ENCODE measurements at places on chromosomes 5 and 9.
A peak's percentile ranks its signal among the peaks of the same experiment; 100 is the strongest.

- H3K36me3 ChIP-seq, result no peaks in the 10 kb centered on the region
- peaks cover 60% of the 10 kb centered on the region for H3K4me1 ChIP-seq
- H3K27me3 ChIP-seq, result no peaks in the 10 kb centered on the region
Observed at GRCh38 chr9:99184110-99184474, 37.6 kb downstream of the ALG2 start.

DNA sequence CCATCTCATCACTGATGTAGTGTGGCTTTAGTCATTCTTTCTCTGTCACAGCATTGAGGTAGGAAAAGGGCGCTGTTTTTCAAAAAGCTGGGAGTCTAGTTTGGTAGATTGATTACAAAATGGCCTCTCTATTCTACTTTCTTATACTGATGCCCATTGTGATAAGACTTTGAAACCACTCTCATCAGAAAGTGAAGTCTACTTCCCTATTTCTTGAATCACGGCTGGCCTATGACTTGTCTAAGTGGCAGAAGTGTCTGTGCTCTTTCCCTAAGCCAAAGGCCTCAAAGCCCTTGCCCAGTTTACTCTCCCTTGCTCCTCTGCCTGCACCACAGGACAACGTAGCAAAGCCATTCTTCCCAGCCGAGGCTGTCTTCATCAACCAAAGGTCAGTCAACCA lies 83.0 kb upstream of the IL33 start:
- H3K36me3 ChIP-seq, result peaks cover 1% of the 10 kb centered on the region
- H3K27ac ChIP-seq, result no peak overlapping the region
- no peak overlapping the region for H3K4me3 ChIP-seq
- no peak for DNase-seq

- no peaks in the 10 kb centered on the region for H3K4me1 ChIP-seq
- peaks cover 20% of the 10 kb centered on the region for H3K27me3 ChIP-seq
- H3K27ac ChIP-seq, result no peak overlapping the region
Observed at GRCh38 chr5:156641686-156642085, 208.4 kb upstream of the PPP1R2B start.

DNA sequence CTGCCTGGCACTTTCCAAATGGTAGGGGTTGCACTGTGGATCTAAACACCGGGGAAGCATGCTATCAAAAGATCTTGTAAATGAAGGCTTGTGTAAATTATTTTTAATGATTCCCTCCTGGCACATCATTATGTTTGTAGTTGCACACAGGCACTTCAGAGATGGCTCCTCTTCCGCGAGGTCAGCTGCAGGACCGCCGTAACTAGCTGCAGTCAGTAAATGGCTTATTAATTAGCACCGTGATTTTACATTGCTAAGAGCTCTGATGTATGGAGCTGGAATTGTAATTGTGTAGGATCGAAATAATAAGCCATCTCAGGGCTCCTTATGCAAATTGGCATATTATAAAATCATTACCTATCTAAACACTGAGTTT lies 397.6 kb upstream of the IRX1 start:
- DNase-seq, result no peak
- peaks cover 5% of the 10 kb centered on the region for H3K4me1 ChIP-seq
- peaks cover 19% of the 10 kb centered on the region for H3K27me3 ChIP-seq
- no peak overlapping the region for H3K4me3 ChIP-seq

GRCh38 chr9:15501803-15502202 lies 9.0 kb downstream of the PSIP1 start:
- no peak overlapping the region for H3K27ac ChIP-seq
- H3K4me1 ChIP-seq, result peaks cover 45% of the 10 kb centered on the region
- H3K27me3 ChIP-seq, result no peaks in the 10 kb centered on the region
- DNase-seq, result no peak
- no peak overlapping the region for H3K4me3 ChIP-seq
- H3K36me3 ChIP-seq, result peaks cover 55% of the 10 kb centered on the region

DNA sequence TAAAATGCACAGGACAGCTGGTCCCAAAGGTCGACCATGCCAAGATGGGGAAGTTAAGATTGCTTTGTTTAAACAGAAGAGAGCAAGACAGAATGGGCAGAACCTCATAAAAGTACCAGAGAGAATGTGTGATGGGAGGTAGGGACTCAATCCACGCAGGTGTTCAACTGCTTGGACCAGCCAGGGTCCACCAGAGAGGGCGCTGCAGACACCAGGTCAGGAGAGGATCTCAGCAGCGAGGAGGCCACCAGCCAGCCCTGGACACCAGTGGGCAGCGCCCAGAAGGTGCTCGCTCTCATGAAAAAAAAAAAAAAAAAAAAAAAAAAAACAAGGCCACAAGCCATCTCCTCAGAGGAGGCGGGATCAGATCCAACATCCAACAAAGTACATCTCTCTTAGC lies 81.8 kb downstream of the SHC3 start:
- peaks cover 20% of the 10 kb centered on the region for H3K27me3 ChIP-seq
- H3K4me1 ChIP-seq, result no peaks in the 10 kb centered on the region
- DNase-seq, result no peak
- no peak overlapping the region for H3K4me3 ChIP-seq

DNA sequence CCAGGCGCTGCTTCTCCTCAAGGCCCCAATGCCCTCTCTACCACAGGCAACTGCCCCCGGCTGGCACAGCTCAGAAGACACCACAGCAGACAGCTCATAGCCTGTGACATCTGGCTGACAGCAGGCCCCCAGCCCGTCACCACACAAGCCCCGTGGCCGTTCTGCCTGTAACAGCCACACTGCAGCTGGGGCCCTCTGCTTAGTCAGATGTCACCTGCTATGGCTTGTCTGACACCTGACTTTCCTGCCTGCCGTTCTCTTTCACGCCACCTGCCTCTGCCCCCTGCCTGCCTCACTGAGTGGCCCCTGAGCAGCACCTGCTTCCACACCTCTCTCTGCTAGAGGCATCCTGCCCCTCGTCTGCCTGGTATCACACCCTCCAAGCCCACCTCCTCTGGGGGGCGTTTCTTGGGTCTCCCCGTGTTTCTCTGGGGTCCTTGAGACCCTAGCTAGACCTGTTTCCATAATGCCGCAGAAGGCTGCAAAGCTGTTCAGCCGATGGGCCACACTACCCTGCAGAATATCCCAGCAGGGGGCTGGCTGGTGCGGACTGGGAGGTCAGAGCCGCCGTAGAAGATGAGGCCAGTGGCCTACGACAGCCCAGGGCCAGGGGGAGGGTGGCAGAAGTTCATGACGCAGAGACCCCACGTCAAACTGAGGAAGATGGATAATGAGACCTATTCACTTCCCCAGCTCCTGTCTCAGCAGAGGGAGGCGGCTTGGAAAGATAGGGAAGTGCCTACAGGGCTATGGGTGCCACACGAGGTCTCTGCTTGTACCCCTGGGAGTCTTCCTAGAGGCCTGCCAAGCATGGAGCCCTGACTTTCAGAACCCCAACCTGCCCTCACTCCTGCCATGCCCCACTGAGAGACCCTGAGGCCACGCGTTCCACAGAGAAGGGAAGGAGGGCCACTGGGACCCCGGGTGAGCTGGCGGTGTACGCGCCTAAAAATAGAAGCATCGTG lies 95.1 kb downstream of the ZNF354C start:
- no peaks in the 10 kb centered on the region for H3K27me3 ChIP-seq
- H3K36me3 ChIP-seq, result no peaks in the 10 kb centered on the region
- no peak for DNase-seq
- H3K27ac ChIP-seq, result no peak overlapping the region
- H3K4me3 ChIP-seq, result no peak overlapping the region

GRCh38 chr5:32283061-32283460 lies 29.7 kb downstream of the MTMR12 start:
- DNase-seq, result no peak
- H3K4me3 ChIP-seq, result no peak overlapping the region
- no peaks in the 10 kb centered on the region for H3K27me3 ChIP-seq
- no peak overlapping the region for H3K27ac ChIP-seq
- H3K36me3 ChIP-seq, result peaks cover 21% of the 10 kb centered on the region

DNA sequence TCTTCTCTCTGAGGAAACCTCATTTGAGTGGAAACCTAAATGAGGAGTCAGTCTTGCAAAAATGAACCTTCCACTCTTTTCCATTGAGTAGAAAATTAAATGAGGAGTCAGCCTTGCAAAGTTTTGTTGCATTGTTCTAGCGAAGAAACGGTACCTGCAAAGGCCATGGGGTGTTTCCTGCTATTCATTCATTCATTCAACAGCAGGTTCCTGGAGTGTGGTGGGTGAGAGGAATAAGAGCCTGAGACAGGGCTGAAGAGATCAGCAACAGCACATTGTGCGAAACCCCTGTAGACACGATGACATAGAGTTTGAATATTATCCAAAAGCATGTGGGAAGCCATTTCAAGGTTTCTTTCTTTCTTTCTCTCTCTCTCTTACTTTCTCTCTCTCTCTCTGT lies 14.6 kb upstream of the SETX start:
- H3K4me1 ChIP-seq, result peaks cover 15% of the 10 kb centered on the region
- peaks cover 5% of the 10 kb centered on the region for H3K36me3 ChIP-seq
- DNase-seq, result no peak
- no peaks in the 10 kb centered on the region for H3K27me3 ChIP-seq
- H3K4me3 ChIP-seq, result no peak overlapping the region
- no peak overlapping the region for H3K27ac ChIP-seq

DNA sequence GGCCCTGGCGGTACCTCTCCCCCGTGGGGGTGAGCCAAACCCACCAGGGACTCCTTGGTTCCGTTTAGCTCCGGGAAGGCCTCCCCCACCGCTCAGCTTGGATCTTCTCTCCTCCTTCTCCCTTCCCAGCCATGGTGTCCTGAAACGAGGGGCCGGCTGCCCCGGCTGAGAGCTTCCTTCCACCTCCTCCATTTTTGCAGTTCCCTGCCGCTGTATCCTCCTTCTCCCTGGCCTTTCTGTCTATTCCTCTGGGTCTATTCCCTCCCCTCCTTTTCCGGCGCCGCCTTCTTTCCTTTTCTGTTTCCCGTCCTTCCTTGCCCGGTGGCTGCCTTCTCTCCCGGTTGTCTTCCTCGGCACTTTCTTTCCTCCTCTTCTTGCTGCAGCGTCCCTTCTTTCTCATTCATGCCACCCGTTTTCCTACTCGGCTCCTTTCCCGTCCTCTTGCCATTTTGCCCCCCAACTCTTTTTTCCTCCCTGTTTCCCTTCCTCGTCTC lies 110.4 kb downstream of the LIFR start:
- H3K4me1 ChIP-seq, result no peaks in the 10 kb centered on the region
- no peaks in the 10 kb centered on the region for H3K36me3 ChIP-seq
- H3K4me3 ChIP-seq, result no peak overlapping the region
- H3K27me3 ChIP-seq, result peaks cover 66% of the 10 kb centered on the region
- H3K27ac ChIP-seq, result no peak overlapping the region
- DNase-seq, result no peak

GRCh38 chr9:98974994-98975712 lies 31.4 kb downstream of the COL15A1 start:
- H3K27me3 ChIP-seq, result peaks cover 17% of the 10 kb centered on the region
- H3K4me3 ChIP-seq, result peak overlapping the region; percentile 35
- no peaks in the 10 kb centered on the region for H3K36me3 ChIP-seq
- no peak overlapping the region for H3K27ac ChIP-seq
- DNase-seq, result peak; percentile 89
- H3K4me1 ChIP-seq, result peaks cover 9% of the 10 kb centered on the region

GRCh38 chr5:151808451-151809169 lies 36.9 kb downstream of the G3BP1 start:
- H3K27ac ChIP-seq, result no peak overlapping the region
- H3K36me3 ChIP-seq, result peaks cover 60% of the 10 kb centered on the region
- no peaks in the 10 kb centered on the region for H3K27me3 ChIP-seq
- no peak overlapping the region for H3K4me3 ChIP-seq
- no peak for DNase-seq

DNA sequence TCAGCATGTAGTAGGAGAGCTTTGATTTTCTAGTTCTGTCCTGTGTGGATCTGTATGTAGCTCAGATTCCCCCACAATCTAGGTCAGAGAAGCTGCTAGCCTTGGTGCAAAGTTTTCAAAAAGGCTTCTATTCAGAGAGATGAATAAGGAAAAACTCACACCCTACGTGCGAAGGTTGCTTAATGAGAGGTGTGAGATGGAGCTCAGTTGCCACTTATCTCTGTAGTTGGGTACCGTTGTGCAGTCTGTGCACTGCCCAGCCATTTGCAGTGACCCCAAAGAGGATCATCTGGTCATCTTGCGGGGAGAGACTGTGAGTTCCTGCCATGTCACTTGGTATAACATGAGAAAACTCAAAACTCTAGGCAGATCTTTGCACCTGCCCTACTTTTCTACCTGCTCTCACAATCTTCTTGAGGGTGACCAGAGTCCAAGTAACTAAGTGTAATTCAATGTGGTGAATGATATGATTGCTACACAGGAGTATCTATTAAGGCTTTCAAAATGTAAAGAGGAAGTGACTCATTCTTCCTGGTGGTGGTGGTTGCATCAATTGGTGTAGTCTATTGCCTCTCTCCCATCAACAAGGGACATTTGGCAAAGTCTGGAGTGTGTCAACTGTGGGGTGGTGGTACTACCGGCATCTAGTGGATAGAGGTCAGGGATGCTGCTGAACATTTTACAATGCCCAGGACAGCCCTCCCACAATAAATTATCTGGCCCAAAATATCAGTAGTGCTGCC lies 65.2 kb downstream of the TMC1 start:
- peaks cover 1% of the 10 kb centered on the region for H3K36me3 ChIP-seq
- H3K4me1 ChIP-seq, result peaks cover 26% of the 10 kb centered on the region
- peaks cover under 1% of the 10 kb centered on the region for H3K27me3 ChIP-seq
- H3K4me3 ChIP-seq, result no peak overlapping the region
- peak overlapping the region; percentile 20 for H3K27ac ChIP-seq

DNA sequence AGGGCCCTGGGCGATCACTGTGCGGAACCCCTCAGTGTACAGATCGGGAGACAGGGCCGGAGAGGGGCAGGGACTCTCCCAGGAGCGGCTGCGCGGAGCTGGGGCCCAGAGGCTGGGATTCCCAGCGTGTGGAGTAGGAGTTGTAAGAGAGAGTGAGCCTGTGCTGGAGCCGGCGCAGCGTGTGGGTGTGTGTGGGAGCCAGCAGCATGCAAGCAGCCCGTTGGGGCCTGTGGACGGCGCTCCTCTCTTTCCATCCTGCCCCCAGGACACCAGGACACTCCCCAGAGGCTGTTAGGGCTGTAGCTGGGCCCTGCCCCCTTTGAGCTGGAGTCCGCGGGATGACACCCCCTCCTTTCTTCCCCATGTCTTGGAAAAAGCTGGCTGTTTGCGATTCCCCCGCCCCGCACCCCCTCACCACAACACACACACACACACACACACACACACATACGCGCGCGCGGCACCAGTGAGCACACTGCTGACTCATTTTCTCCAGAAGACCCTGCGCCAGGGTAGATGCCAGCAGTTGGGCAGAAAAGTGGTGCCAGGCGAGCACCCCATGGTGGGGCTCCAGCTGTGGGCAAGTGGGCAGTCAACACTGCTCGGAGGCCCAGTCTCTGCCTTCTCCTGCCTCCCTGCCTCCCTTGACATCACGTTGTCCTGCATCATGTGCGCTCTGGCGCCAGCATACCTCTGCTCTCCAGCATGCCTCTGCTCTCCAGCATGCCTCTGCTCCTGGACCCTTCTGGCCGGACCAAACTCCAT lies 1.5 kb downstream of the COL27A1 start:
- H3K4me3 ChIP-seq, result peak overlapping the region; percentile 91
- peaks cover 11% of the 10 kb centered on the region for H3K4me1 ChIP-seq
- H3K36me3 ChIP-seq, result no peaks in the 10 kb centered on the region

- H3K27ac ChIP-seq, result peak overlapping the region; percentile 70
- peaks cover 16% of the 10 kb centered on the region for H3K4me1 ChIP-seq
- H3K27me3 ChIP-seq, result no peaks in the 10 kb centered on the region
- H3K4me3 ChIP-seq, result peak overlapping the region; percentile 49
- H3K36me3 ChIP-seq, result no peaks in the 10 kb centered on the region
Observed at GRCh38 chr9:110125763-110126351, 82.1 kb downstream of the C9orf152 start.

GRCh38 chr5:127070243-127070642 lies 3.1 kb downstream of the C5orf63 start:
- H3K4me3 ChIP-seq, result no peak overlapping the region
- peaks cover 11% of the 10 kb centered on the region for H3K4me1 ChIP-seq
- DNase-seq, result no peak
